ENCODE measurements at places on chromosomes 16 and 17. TPM values are rescaled to one million over a fixed set of nuclear protein-coding genes. Genes with fewer than 3 reads are reported as not detected.
A peak's percentile ranks its signal among the peaks of the same experiment; 100 is the strongest.

GRCh38 chr16:29745853-29746345, at the start of gene C16orf54:
C16orf54 (minus strand) TSS chr16:29745990; CDS start chr16:29744951, 1,039 bp downstream.
- DNase-seq = no peak

- DNase-seq = peak; percentile 12
Measured at GRCh38 chr17:58783380-58783779, 27.7 kb downstream of the PPM1E start.

DNA sequence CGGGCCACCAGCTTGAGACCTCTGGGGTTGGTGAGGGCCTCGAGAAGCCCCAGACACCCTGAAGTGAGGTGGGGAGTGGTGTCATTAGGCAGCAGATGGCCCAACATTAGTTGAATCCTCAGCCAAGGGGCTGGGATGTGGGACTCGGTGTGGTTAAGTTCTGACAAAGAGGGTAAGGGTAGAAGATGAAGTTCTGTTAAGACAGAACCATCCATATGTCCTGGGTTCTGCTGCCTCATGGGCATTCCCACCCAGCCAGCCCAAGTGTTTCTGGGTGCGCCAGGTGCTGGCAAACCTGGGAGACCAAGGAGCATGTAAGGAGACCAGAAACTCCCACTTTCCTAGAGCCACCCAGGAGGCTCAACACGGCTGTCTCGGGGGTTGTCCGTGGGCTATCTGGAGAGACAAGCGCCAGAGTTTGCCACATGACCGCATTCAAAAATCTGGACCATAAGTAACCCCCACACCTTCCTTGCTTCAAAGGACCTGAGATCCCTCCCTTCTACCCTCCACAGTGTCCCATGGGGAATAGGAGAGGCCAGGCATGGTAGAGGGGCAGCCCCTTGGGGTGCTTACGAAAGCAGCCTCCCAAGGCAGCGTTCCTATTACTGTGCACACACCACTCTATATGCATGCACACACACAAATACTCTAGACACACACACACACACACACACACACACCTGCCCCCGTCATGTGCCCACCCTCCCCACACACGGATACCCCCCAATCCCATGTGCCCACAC, 128.7 kb downstream of the C16orf78 start:
- DNase-seq = no peak

DNA sequence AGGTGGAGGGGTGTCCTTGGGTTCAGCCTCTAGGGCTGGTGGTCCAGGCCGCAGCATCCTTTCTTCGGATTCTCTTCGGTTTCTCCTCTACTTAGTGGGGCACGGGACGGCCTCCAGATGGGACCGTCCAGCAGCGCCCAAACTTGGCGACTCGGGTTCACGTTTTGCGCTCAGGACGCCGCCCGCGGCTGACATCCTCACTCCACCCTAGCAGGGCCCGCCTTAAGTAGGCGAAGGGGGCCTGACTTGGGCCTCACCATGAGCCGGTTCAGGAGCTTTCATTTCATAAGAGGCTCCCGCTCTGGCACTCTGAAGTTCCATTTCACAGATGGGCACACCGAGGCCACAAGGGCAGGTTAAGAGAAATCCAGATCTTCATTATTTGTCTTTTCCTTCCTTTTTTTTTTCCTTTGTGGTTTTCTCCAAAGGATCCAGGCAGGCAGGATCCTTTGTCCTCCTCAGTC, 141.2 kb downstream of the SEC14L1 start:
- DNase-seq = peak; percentile 19

The RFWD3 gene
- 32.3 TPM for total RNA-seq

The KRT28 gene
- not detected for total RNA-seq

The STARD3 gene
- 30.8 TPM for total RNA-seq

The SPAG9 gene
- total RNA-seq = 158 TPM

Data from G401 (cell line).